Hepatocyte (in vitro differentiated cells): ENCODE measurements at places on chromosomes 13 and 19. TPM values are rescaled to one million over a fixed set of nuclear protein-coding genes. Genes with fewer than 3 reads are reported as not detected.
A peak's percentile ranks its signal among the peaks of the same experiment; 100 is the strongest.

The ATP1A3 gene
- 0.03 TPM in 1 of 2 replicates, not detected in the other for total RNA-seq

- H3K4me3 ChIP-seq, result no peak overlapping the region
- no peaks in the 10 kb centered on the region for H3K4me1 ChIP-seq
- H3K36me3 ChIP-seq, result no peaks in the 10 kb centered on the region
- no peak overlapping the region for H3K27ac ChIP-seq
- DNase-seq, result no peak
These were observed 19.5 kb downstream of the CFAP97D2 start for GRCh38 chr13:114198556-114198955.

The DCLK1 gene
- 2.0 and 2.9 TPM in 2 replicates for total RNA-seq

The COX7A1 gene
- total RNA-seq, result not detected in 2 replicates

The SUPT5H gene
- total RNA-seq, result 63.7 and 71.6 TPM in 2 replicates

GRCh38 chr13:41586216-41586615 is 128.9 kb downstream of the RGCC start:
- H3K4me3 ChIP-seq, result no peak overlapping the region
- no peaks in the 10 kb centered on the region for H3K4me1 ChIP-seq
- H3K27me3 ChIP-seq, result no peaks in the 10 kb centered on the region
- H3K36me3 ChIP-seq, result no peaks in the 10 kb centered on the region

- H3K4me1 ChIP-seq, result peaks cover 40% of the 10 kb centered on the region
- peak; percentile 99 for DNase-seq
- H3K4me3 ChIP-seq, result peak within 1 kb of the TSS; percentile 29
- H3K36me3 ChIP-seq, result no peaks in the 10 kb centered on the region
These were observed at the start of gene SNRPA for GRCh38 chr19:40750874-40751537. Gene SNRPA (plus strand): TSS chr19:40751203. CDS start chr19:40751409, 206 bp downstream.
